ENCODE measurements at places on chromosomes 3 and 15.

- DNase-seq, result no peak
- no peak overlapping the region for H3K27ac ChIP-seq
- no peaks in the 10 kb centered on the region for H3K36me3 ChIP-seq
Observed at GRCh38 chr3:184078851-184079250, 18.0 kb upstream of the HTR3E start.

GRCh38 chr15:96334017-96334704, 3.7 kb downstream of the NR2F2 start:
- no peak for DNase-seq
- H3K27ac ChIP-seq, result peak overlapping the region; percentile 4
- no peaks in the 10 kb centered on the region for H3K27me3 ChIP-seq
- H3K36me3 ChIP-seq, result peaks cover 27% of the 10 kb centered on the region
- peak overlapping the region; percentile 77 for H3K4me3 ChIP-seq

DNA sequence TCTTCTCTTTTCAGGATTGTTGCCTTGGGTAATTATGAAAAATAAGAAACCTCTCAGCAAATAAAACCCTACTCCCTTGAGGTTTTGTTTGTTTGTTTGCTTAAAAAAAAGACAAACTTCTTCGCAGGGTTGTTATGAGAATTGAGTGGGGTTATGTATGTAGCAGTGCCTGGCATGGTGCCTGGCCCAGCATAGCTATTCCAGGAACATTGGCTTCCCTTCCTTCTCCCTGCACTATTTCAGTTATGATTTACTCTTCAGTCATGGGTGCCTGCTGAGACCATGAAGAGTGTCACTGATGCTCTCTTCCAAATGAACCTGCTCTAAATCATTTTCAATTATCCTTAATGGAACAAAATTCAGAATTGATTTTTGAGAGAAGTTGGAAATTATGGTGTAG, 283.5 kb upstream of the ROPN1 start:
- H3K4me1 ChIP-seq, result peaks cover 8% of the 10 kb centered on the region
- H3K27me3 ChIP-seq, result no peaks in the 10 kb centered on the region
- no peaks in the 10 kb centered on the region for H3K36me3 ChIP-seq
- no peak overlapping the region for H3K4me3 ChIP-seq
- no peak for DNase-seq
- no peak overlapping the region for H3K27ac ChIP-seq

DNA sequence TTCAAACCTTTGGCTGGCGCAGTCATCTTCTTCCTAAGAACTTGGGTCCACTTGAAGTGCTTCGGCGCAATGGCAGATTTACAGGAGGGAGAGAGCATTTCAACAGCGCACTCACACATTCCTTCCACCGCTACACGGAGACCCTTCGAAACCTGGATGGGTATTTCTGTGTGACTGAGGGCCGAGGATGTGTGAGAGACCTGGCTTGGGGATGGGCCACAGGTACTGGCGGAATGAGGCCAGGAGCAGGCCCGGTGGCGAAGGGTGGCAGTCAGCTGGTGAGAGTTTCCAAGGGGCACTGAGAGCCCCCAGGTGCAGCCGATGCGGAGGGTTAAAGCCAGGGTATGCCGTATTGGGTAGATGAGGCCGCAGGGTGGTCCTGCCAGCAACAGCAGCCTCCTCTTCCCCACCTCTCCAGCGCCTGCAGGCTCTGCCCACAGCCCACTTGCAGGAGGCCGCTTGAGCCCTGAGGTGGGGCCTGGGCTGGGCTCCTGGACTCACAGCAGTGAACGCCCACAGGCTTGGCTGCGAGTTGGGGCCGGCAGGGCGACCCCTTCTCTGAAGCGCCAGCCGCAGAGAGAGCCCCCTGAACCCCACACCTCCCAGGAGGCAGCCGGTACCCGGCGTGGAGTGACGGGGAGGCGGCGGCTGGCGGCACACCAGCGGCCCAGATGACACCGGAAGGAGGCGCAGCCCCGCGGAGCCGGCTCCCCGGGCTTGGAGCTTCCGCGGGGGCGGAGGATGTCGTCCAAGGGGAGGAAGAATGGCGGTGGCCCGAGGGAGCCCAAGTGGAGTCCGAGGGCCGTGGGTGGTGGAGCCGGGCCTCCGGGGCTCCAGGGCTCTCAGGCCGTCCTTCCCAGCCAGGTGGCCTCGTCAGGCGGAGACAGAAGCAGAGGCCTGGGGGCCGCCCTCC, 166.5 kb downstream of the NSMCE3 start:
- peak overlapping the region; percentile 17 for H3K4me3 ChIP-seq
- H3K36me3 ChIP-seq, result no peaks in the 10 kb centered on the region
- no peak overlapping the region for H3K27ac ChIP-seq
- no peaks in the 10 kb centered on the region for H3K4me1 ChIP-seq

GRCh38 chr3:177195242-177195991, 1.9 kb downstream of the TBL1XR1 start:
- H3K36me3 ChIP-seq, result no peaks in the 10 kb centered on the region
- no peak for DNase-seq
- no peaks in the 10 kb centered on the region for H3K27me3 ChIP-seq
- peak overlapping the region; percentile 63 for H3K4me3 ChIP-seq
- peak overlapping the region; percentile 67 for H3K27ac ChIP-seq

DNA sequence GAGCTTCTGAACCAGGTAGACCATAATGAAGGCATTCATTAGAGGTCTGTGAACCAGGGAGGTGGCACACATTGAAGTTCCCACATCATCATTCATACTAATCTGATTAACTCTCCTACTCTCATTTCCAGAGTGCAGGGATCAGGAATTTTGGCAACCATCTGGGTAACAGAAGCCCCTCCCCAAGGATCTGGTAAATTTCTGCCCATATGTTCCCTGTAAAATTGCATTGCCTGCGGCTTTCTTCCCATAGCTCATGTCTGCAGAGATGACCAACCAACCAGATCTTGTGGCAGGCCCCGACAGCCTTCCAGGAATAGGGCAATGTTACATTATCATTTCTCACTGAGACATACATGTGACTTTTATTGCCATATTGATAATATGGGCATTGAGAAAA, 111.4 kb upstream of the CHL1 start:
- DNase-seq, result no peak
- H3K27me3 ChIP-seq, result no peaks in the 10 kb centered on the region
- H3K4me1 ChIP-seq, result no peaks in the 10 kb centered on the region
- no peak overlapping the region for H3K27ac ChIP-seq
- H3K4me3 ChIP-seq, result no peak overlapping the region

DNA sequence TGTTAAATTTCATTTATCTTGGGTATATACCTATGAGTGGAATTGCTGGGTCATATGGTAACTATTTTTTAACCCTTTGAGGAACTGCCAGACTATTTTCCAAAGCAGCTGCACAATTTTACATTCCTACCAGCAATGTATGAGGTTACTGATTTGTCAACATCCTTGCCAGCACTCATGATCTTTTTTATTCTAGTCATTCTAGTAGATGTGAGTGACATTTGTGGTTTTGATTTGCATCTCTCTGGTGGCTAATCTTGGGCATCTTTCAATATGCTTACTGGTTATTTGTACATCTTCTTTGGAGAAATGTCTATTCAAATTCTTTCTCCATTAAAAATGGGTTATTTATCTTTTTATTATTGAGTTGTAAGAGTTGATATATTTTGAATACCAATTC, 21.3 kb upstream of the LRRC58 start:
- H3K4me1 ChIP-seq, result no peaks in the 10 kb centered on the region
- no peaks in the 10 kb centered on the region for H3K27me3 ChIP-seq
- no peaks in the 10 kb centered on the region for H3K36me3 ChIP-seq
- no peak overlapping the region for H3K27ac ChIP-seq
- no peak for DNase-seq

DNA sequence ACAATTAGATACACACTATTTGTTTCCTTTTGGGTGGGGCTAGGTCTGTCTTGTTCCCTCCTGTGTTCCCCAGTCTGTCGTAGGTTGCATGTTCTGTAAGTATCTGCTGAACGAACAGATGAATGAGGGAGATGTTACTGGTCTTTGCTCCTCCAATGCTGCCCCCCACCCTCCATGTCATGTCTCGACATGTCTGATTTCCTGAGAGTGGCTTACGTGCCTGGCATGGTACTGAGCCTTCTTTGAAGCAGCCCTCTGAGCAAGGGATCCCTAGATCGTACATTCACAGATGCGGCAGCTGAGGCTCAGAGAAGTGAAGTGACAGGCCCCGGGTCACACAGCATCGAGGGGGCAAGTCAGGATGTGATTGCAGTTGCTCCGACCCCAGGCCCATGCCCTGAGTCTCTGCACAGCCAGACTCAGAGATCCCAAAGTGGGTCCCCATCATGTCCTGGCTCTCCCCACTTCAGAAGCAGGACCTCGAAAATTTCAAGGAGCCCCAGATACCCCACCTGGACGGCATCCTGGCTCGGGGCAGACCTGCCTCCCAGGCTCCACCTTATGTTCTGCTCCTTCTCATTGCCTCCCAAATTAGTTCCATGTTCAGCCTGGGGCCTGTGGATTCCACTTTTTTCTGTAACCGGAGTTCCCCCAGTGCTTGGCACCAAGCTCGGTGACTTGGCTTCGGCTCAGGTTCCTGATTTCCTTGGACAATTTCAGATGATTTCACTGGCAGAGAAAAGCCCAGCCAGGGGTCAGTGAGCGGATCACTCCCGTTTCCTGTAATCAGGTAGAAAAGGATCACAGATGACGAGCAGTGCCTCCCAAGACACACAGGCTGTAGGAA, 24.7 kb downstream of the GOLGA6L2 start:
- peaks cover 3% of the 10 kb centered on the region for H3K4me1 ChIP-seq
- no peak for DNase-seq
- H3K27ac ChIP-seq, result peak overlapping the region; percentile 20
- no peaks in the 10 kb centered on the region for H3K27me3 ChIP-seq

GRCh38 chr3:149468504-149469212, 5.8 kb upstream of the TM4SF4 start:
- no peaks in the 10 kb centered on the region for H3K36me3 ChIP-seq
- peaks cover 3% of the 10 kb centered on the region for H3K4me1 ChIP-seq
- no peaks in the 10 kb centered on the region for H3K27me3 ChIP-seq
- no peak overlapping the region for H3K4me3 ChIP-seq
- no peak overlapping the region for H3K27ac ChIP-seq

DNA sequence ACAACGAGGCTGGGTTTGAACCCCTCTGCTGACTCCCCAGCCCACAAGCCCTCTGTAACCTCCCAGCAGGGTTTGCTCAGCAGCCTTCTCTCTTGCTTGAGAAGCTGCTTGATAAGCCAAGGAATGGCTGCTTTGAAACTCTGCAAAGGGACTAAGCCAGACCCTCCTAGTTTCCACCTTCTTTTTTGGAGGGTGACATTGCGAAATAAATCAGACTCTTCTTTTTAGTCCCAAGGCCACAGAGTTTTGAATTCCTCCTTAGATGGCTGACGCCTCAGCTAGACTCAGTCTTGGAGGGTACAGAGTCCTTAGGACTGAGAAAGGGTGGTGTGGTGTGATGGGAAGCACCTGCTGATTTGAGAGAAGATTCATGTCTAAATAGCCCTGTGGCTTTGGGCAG, 1.2 kb downstream of the TGM4 start:
- no peaks in the 10 kb centered on the region for H3K36me3 ChIP-seq
- no peak for DNase-seq
- H3K4me3 ChIP-seq, result no peak overlapping the region
- H3K27me3 ChIP-seq, result no peaks in the 10 kb centered on the region
- no peaks in the 10 kb centered on the region for H3K4me1 ChIP-seq
- no peak overlapping the region for H3K27ac ChIP-seq
